ENCODE measurements at places on chromosomes 11 and 22.

DNA sequence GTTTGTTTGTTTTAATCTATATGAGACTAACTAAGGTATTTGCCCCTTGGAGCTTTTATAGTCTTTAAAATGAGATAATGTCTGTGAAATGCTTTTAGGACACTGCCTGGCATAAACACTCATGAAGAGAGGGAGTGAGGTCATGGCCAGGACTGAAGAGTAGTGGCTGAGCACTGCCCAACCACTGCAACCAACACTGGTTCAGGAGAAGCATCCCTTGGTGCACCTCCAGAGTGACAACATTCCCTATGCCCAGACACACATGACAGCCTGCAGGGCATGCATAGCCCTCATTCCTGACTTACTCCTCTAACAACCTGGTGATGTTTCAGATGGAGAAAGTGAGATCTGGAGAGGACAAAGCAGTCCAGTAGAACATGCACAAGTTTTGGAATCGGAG is 36.1 kb downstream of the ME3 start:
- DNase-seq = no peak

- DNase-seq = no peak
Observed at GRCh38 chr22:25359601-25360261, 140.3 kb downstream of the CRYBB2 start.

DNA sequence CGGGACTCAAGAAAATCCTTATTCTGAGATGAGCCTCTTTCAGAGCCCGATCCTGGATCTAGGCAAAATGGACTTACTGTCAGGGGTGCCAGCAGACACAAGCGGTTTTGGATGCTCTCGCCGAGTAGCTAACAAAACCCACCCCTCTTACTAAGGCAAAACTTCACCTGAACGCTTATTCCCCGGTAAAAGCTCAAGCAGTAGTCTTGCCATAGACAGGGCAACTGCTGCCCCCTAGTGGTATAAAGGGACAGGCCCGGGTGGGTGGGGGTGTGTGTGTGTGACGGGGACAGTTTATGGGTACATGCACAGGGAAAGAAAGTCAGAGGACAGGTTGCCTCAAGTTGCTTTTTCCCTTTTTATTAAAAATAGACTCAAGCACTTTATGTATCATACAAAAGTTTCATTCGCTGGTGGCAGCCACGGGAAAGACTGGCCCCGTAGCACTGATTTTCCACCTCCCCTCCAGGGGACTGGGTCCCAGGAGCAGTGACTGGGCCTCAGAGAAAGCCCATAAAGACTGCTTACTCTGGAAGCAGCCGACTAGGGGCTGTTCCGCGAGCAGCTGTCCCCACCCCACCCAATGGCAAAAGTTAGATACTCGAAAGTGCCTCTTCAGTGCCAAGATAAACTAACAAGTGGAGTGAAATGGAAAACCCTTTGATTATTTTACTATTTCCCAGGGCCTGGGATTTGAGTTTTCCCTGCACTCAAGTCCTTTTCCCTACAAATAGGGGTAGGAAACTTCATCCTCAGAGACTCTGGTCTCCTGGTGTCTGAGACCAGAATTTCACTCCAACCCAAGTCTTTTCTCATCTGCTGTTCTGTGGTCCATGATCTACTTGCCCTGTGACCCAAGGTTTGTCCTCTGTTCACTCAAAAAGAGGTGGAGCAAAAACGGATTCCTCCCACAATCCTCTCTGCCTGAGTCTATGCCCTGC is 4.7 kb downstream of the YPEL4 start:
- peak; percentile 80 for DNase-seq

DNA sequence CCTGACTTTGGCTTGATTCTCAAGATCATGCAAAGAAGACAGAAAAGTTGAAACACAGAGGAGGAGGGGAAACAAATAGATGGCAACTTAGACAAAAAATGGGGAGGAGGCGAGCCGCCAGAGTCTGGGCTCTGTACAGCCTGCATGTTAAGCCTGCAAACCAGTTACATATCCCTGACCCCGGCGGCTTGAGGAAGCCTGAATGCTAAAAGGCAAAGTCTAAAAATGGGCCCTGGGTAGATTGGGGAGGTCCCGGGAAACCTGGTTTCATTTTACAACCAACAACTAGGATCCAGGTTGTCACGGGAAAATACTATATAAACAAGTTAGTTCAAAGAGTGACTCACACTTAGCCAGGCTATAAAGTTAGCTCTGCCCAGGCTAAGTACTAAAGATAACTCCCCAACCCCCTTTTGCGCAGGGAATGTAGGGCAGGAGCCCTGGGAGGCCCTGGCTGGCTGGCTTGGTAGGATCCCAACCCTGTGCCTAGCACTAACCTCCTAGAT is 18.8 kb upstream of the ZBTB16 start:
- peak; percentile 3 for DNase-seq

DNA sequence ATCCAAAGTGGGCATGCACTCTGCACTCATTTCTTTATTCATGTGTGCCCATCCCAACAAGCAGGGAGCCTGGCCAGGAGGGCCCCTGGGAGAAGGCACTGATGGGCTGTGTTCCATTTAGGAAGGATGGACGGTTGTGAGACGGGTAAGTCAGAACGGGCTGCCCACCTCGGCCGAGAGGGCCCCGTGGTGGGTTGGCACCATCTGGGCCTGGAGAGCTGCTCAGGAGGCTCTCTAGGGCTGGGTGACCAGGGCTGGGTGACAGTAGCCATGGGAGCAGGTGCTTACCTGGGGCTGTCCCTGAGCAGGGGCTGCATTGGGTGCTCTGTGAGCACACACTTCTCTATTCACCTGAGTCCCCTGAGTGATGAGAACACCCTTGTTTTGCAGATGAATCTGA is 129.3 kb upstream of the B3GAT1 start:
- DNase-seq = no peak

GRCh38 chr11:130188047-130188446 is 28.5 kb downstream of the ST14 start:
- no peak for DNase-seq

GRCh38 chr11:33321422-33321821 is 64.2 kb downstream of the HIPK3 start:
- DNase-seq = no peak

GRCh38 chr11:57155838-57156607 is 25.7 kb upstream of the LRRC55 start:
- DNase-seq = no peak

- no peak for DNase-seq
Observed at GRCh38 chr22:20089226-20089976, 9.4 kb downstream of the DGCR8 start.

DNA sequence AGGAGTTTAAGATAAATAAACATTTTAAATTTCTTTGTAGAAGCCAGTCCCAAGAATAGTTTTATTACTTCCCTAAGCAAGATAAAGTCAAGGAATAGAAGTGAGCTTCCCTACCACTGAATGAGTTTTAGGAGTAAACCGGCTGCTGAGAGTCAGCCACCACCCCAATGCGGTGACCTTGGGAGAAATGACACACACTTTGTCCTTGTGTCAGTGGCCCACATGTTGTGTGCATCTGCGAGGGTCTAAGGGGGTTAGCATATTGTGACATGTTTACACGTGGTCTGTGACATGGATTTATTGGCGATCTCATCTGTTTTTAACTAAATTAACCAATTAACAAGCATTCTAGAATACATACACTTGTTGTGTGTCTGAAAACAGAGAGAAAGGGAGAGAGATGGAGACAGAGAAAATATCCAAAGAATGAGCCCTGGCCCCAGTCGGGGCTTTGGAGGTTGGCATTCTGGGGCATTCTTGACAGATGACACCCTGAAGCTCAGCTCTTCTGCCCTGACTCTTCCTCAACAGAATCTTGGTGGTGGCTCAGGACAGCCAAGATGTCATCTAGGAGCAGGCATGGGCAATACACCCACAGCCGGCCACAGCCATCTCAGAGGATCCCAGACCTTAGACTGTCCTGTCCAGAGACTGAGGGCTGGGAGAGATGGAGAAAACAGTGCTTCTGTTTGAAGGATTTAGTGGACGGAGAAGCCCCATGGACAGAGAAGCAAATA is 29.7 kb upstream of the TMPRSS4 start:
- DNase-seq = no peak

DNA sequence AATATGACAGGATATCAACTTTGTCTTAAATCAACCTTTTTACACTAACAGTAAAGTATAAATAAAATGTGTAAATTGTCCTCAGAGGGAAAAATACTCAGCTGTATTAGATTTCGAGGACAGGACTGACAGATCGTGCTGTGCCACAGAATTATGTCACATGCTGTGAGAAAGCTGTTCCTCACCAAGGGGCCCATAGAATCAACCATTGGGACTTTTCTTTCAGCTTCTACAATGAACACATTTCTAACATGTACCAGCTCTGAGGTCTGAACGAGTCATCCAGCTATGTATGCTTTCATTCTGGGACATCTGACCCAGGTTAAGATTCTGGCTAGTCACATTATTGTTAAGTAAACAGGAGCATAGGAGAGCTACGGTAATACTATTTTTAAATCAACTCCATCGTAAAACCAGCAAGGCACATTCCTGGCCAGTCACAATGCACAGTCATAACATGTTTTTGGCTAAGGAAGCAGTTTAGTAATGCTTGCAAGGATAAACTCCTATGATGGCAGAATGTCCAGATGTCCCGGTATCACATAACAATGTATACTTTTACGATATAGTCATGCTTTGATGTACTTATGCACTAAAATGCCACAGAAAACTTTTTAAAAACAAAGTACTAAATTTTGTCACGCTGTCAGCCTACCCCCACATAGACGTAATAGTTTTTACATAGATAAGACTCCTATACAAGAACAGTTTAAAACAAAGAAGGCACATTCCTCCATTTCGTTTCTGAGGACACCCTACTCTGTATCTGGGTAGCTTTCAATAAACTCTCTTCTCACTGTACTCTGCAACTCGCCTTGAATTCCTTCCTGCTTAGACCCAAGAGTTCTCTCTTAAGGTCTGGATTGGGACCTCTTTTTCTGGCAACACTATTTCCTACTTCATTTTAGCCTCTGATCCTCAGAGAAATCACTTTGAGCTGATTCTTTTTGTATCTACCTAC is 27.4 kb downstream of the ZNF214 start:
- peak; percentile 46 for DNase-seq

- no peak for DNase-seq
Observed at GRCh38 chr11:70637949-70638583, 239.7 kb downstream of the CTTN start.

DNA sequence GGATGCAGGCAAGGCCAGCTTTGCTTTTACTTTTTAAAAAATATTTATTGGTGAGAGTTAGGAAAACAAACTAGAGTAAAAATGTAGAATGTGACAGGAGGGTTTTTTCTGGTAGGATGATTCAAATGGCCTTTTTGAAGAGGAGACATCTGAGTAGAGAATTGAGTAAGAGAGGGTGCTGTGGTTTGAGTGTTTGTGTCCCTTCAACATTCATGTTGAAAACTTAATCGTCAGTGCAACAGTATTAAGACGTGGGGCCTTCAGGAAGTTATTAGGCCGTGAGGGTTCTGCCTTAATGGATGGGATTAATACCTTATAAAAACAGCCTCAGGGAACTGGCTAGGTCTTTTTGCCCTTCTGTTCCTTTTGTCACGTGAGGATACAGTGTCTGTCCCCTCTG is 288.8 kb upstream of the C11orf87 start:
- no peak for DNase-seq

GRCh38 chr22:49462795-49463194 is 364.9 kb downstream of the BRD1 start:
- no peak for DNase-seq

DNA sequence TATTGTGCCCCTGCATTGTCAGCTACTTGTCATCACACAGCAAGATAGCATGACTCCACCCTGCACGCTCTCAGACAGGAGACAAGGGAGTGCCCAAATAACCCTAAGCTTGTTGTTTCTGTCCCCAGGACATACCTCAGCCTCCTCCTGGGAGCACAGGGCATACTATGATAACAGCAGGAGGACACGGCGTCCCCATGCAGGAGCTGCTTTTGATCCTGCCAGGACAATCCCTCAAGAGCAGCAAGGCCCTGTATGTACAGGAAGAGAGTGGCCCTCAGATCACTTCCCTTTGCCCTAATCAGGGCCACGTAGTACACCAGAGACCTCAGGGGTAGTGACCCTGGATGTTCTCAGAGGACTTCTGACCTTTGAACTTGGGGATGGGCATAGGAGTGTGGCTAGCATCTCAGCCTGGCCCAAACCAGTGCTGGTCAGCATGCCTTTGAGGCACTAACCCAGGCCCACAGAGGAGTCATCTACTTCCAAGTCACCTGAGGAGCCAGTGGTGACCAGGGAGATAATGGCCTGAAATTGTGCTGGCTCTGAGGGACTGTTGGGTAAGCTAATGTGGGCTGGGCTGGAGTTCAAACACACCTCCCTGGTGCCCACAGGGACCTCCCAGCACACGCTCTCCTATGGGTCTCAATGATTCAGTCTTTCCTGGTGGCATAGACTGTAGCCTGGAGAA is 9.2 kb downstream of the APOA4 start:
- DNase-seq = no peak

DNA sequence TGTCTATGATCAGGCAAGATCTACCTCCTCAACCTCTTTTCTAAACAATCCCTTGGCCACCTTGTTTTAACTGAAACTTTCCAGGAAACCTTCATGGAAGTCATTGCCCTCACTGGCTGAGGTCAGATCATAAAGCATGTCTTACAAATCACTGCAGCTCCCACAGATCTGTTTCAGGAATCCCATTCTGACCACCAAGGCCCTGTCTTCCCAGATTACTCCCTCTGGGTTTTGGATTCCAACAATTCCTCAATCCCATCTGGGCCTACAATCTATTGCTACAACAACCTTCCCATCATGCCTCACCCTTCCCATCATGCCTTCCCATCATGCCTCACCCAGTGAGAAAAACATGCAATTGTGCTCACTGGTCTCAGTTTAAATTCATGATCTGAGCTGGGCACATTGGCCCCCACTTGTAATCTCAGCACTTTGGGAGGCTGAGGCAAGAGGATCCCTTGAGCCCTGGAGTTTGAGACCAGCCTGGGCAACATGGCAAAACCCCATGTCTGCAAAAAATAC is 15.9 kb downstream of the ADAMTS15 start:
- DNase-seq = peak; percentile 52

- no peak for DNase-seq
Observed at GRCh38 chr11:33664827-33665226, 35.8 kb downstream of the C11orf91 start.

GRCh38 chr11:125514336-125515101 is 18.5 kb upstream of the FEZ1 start:
- DNase-seq = no peak

GRCh38 chr11:92384358-92384757 is 159.7 kb downstream of the FAT3 start:
- DNase-seq = peak; percentile 11

DNA sequence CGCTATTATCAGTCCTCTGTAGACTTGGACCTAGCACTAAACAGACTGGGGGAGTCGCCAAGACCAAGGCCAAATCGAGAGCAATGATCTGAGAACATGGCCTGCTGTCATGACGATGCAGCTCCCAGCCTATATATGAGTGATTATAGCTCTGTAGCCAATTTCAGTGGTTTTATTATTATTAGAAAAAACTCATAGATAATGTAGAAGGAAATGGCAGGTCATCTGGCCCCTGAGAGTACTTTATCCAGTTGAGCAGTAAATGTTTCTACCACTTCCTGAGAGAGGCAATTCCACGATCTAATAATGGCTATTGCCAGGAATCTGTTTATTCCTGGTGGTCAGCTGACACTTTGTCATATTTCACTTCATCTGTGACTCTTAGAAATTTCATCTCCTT is 666.7 kb downstream of the OPCML start:
- DNase-seq = no peak

GRCh38 chr11:86593833-86594232 is 78.6 kb downstream of the ME3 start:
- DNase-seq = no peak

- no peak for DNase-seq
Observed at GRCh38 chr11:16917941-16918340, 96.3 kb downstream of the PLEKHA7 start.

All from AG08395 (cell line).